Ecto neural progenitor cell (in vitro differentiated cells): ENCODE measurements at places on chromosomes 11 and 22.
A peak's percentile ranks its signal among the peaks of the same experiment; 100 is the strongest.

DNA sequence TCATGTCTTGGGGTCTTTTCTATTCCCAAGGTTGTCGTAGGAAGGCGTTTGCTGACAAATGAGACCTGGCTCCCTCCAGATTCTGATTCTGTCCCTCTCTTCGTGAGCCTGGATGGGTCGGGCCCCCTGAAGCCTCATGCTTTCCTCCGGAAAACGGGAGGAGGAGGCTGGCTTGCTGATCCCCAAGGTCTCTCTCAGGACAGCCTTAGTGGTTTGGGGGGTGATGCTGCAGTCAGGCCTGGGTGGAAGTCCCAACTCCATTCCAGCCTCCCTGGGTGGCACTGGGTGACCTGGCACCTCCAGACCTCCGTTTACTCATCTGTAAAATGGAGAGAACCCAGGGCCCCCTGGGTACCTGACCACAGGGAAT lies 23.4 kb upstream of the SMIM38 start:
- DNase-seq = no peak

- no peak for DNase-seq
These were observed 23.9 kb downstream of the OR51E2 start for GRCh38 chr11:4673781-4674180.

DNA sequence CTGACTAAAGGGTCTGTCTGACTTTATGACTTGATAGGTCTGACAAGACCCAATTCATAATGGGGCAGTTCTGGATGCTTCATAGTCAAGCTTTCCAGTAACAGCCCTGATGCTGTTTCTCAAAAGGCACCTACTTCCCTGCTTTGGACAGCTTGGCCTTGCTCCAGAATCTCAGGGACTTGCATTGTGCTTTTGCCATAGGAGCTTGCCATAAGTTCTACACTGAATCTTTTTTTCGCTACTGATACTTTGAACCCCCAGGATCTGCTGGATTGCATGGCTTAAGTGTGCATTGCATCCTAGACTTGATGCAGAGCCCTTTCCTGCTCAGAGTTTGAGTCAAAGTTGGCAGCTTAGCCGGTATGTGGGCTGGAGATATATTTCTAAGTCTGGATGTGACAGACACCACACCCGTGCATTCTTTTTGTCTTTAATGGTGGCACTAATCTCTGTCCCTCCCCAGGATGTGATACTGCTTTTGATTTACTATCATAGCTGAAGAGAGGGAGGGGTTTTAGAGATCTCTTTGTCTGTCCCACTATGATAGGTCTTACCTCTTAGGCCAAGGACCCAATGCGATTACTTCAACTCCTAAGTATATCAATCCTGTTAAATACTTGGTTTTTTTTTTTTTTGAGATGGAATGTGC lies 16.9 kb upstream of the SLC3A2 start:
- DNase-seq = no peak

DNA sequence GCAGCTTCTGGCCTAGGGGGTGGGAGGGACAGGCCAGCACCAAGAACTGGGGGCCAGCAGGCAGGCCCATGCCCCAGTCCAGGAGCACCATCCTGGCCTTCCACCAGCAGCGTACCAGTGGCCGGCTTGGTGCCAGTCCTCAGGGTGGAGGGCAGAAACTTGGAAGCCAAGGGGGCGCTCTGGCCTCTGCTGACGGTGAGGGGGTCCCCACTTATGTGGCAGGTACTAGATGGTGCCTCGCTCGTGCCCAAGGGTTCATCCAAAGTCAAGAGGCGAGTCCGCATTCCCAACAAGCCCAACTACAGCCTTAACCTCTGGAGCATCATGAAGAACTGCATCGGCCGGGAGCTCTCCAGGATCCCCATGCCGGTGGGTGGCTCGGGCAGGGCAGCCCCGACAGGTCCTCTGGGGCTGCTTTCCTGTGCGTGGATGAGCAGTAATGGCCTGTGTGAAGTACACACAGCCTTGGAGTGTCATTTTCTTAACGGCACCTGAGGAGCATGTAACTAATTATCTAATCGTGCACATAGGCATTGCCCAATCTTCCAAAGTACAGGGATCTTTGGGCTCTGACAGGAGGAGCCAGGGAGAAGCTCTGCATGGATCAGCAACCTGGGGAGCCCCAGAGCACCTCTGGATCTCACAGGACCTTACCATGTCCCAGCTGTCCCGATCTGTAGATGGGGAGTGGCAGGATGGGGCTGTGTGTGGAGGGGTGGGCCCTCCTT lies 79.1 kb downstream of the MORC2 start:
- DNase-seq = peak; percentile 35

DNA sequence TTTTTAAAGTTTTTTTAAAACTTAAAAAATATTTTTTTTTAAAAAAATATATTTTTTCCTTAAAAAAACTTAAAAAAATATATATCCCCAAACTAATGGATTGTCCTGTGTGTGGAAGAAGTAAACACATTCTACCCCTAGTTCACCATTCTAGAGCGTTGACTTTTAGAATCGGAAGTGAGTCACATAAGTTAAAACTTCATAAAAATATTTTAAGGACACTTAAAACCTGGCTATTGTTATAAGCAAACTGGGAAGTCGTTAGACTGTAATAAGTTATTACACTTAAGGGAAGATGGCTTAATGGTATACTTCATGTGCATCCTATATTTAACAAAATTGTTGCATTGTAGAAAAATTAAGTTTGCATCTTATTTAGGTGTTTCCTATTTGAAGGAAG lies 21.1 kb downstream of the FAM118B start:
- DNase-seq = no peak

DNA sequence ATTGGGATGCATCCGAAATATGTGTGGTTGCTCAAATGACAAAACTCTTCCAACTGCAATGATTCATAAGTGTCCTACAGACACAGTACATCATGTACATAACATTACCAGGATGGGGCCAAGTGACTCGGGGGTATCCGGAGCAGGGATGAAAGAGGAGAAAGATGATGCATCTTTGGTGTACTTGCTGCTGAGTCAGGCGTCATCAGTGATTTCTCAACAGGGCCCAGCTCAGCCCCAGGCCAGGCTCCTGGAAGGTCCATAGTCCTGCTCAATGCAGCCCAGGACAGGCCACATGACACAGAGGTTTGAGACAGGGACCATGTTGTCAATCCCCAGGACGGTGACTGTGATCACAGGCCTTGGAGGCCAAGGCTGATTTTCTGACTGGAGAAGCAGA lies 59.3 kb downstream of the GGTLC2 start:
- DNase-seq = peak; percentile 25

DNA sequence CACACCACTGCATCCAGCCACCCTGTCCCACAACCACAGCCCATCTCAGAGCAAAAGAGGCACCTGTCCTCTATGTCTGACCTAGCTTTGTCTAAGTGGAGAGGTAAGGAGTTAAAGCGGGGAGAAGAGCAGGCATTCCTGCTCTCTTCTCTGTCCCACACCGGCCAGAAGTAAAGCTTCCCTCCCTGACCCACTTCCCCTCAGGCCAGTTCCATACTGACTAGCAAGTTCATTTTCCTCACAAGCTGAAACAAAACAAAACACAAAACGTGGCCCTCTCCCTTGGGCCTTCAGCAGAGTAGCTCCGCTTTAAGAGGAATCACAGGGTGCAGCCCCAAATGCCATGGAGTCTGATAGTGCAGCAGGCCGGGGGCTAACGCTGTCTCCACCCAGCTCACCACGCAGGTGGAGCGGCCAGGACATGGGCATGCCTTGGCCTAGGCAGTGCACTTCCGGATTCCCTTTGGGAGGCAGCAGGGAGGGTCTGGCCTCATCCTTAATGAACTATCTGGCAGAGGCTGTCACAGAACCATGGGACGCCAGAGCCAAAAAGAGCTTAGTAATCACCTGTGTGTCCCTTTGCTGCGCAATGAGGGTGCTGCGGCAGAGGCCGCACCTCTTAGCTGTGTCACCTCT lies 34.0 kb downstream of the FLI1 start:
- no peak for DNase-seq
